Stimulated activated CD4-positive, alpha-beta T cell treated with anti-CD3 and anti-CD28 coated beads, Interleukin-15, amount 100 ng/mL, for 24 hours (primary cell): ENCODE measurements at places on chromosomes 3 and 15.

DNA sequence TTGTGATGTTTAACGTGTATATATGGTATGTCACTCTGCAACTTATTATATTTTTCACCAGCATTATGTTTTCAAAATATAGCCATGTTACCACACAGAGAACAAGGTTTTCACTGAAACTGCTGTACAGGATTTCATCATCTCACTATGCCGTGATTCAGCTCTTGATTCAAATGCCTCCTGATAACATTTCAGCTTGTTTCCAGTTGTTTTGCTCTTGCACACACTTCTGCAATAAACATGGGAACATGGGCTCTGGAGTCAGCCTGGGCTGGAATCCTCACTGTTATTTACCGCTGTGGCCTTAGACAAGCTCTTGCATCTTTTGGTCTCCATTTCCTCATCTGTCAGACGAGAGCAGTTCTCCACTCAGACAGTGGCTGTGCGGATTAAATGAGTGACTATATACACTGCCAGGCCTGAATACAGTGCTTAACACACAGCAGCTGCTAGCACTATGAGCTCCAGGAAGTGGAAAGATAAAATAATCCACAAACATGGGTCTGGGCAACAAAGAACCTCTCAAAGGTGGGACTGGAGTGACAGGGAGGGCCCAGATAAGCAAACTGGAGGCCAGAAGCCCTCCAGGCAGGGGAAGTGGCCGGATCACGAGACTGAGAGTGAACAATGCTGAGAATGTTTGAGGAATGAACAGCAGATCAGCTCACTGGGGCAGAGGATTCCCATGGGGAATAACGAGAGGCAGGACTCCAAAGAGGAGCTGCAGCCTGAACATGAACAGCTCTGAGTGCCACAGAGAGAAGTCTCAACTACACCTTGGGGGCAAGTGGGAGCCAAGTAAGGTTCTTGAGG, 17.7 kb downstream of the NTRK3 start:
- DNase-seq = no peak

DNA sequence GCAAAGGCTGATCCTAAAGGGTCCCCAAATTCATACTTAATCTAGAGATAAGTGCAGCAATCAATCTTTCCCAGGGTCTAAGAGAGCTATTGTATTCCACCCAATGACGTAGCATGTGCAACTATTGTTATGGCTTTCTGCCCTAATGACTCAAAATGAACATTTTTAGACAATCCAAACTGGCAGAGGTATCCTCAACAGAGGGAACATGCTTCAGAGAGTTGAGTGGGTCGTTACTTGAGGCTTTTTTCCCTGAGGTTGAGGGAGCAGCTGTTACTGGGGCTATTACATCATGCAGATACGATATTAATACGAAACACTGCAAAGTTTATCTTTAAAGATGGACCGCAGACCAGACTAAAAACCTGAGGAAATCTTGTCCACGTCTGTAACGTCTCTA, 278.3 kb upstream of the WNT5A start:
- no peak for DNase-seq

DNA sequence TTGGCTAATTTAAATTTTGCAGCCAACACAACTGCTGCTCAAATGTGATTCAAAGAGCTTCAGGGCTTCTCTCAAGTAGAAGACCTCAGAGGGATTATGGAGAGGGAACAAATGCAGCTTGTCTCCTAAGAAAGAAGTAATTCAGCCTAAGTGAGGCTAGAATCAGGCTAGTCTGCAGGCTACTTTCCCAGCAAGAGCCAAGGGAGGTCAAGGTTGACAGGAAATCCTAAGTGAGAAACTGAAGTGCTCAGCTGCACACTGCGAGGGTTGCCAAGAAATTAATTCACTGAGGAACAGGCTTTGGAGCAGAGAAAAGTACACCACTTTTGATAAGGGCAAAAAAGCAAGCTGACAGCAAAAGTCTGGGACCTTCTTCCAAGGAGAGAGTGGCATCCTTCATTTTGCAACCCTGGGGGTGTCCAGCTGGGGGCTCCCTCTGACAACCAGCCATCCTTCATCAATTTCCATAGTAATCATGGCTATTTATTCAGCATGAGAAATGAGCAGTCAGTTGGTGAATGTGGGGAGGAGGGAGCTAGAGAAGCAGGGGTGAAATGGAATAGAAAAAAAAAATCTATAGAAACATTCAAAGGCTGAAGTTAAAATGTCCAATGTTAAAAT, 646.4 kb upstream of the ADAMTS9 start:
- DNase-seq = no peak

GRCh38 chr3:28022916-28023315, 218.5 kb upstream of the CMC1 start:
- DNase-seq = no peak

DNA sequence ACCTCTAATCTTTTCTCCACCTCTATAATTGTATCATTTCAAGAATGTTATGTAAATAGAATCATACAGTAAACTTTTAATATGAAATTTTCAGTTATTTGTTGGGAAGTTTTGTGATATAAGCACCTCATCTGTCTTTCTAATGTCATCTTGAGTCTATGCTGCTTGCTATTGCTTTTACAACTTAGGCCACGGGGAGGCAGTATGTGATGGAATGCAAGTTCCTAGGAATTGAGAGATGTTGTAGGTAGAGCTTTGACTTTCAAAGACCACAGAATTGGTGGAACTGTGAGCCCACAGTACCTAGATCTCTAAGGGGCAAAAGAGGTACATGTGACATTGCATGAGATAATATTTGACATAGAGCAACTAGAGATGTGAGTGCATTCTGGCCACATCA, 328.3 kb downstream of the MFSD1 start:
- no peak for DNase-seq

GRCh38 chr3:178203165-178203564, 333.1 kb upstream of the KCNMB2 start:
- DNase-seq = no peak

- no peak for DNase-seq
Observed at GRCh38 chr3:42751609-42752008, 21.4 kb downstream of the CCDC13 start.

GRCh38 chr3:3881050-3881449, 81.8 kb downstream of the LRRN1 start:
- no peak for DNase-seq

DNA sequence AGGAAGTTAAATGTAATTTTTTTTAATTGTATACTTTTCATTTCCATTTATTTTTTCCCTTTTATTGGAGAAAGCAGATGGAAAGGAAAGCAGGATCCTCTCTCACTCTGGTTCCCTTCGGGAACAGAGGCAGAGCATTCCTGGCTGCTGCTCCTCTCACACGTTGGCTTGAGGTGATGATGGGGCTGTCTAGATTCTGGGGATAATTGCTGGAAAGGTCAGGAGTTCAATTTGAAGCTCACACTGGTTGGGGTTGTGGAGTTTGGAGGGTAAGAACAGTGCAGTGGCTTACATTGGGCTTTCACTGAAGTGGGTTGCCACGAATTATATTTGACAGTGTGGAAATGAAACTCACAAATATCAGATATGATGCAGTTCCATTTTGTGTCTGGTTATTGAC, 57.6 kb downstream of the RARB start:
- DNase-seq = no peak

- no peak for DNase-seq
Observed at GRCh38 chr3:122908251-122908650, 113.4 kb downstream of the SLC49A4 start.
